ENCODE measurements at places on chromosomes 5 and 9.

- peak; percentile 48 for DNase-seq
Measured at GRCh38 chr9:107755246-107755645, 265.7 kb upstream of the KLF4 start.

GRCh38 chr5:154509784-154510555, 31.9 kb upstream of the HAND1 start:
- DNase-seq = no peak

- no peak for DNase-seq
Measured at GRCh38 chr5:119255571-119256356, 100.1 kb upstream of the TNFAIP8 start.

DNA sequence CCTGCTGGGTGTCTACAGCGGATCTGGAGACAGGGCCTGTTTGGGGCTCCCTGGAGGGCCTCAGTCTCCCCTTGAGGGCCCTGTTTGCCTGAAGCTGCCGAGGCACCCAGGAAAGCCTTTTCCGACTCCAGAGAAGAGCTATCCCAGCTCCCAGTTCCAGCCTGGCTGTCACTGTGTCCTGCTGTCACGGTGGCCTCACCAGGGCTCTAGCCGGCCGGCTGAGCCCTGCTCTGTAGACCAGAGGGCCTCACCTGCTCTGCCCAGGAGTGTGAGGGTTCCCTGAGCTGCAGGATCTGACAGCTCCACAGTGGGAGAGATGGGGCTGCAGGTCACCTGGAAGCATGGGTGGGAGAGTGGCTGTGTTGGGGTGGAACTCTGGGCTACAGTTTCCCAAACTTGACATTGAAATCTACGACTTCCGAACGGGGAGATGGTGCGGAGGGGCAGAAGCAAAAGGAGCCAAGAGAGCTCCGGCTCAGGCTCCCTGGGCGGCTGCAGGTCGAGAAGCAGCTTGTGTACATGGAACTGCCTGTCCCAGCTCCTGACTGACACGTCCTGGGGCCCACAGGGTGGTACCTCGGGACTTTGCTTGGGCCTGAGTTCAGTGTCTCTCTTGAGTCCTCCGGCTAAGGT, 94.9 kb downstream of the CACNA1B start:
- no peak for DNase-seq

DNA sequence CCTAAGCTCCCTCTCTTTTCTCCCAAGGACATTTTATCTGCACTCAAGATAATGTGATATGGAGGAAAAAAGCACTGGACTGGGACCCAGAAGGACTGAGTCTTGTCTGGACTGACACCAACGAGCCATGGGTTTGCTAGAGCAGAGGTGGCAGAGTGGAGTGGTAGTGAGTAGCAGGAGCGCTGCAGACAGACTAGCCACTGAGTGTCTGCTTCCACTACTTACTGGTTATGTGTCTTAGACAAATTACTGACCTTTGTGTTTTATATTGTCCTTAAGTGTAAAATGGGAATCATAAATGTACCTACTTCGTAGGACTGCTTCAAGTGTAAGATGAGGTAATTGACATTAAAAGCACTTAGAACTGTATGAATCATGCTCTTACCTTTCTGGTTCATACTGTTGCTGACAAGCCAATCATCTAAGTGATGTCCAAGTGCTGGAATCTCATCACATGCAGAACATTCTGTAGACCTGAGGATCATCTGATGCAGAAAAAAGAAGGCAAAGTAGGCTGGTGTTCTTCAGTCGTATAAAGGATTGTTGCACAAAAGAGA, 12.5 kb upstream of the PRLR start:
- DNase-seq = no peak

DNA sequence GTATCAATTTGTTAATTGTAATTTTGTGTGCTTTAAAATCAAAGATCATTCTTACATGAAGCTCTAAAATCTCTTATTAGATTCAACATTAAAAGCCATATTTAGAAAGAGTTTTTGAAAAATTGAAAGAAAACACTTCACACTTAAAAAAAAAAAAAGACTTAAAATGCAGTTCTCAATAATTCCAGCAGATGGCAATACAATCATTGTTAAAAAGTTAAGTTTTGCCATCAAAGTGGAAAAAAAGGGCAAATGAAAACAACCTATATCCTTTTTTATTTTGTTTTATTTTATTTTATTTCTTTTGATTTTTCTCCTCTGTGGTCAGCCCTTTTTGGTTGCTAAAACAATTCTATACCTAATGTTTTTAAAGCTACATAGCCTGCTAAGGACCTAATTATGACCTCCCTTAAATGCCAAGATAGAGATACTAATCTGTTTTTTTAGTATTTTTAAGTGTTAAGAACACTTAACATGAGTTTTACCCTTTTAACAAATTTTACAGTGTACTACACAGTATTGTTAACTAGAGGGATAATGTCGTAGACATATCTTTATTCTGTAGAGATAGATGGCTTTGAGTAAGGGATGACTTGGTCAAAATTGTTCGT, 154.2 kb upstream of the DAB2 start:
- DNase-seq = no peak

- no peak for DNase-seq
Measured at GRCh38 chr5:159805021-159805420, 111.3 kb upstream of the ADRA1B start.

DNA sequence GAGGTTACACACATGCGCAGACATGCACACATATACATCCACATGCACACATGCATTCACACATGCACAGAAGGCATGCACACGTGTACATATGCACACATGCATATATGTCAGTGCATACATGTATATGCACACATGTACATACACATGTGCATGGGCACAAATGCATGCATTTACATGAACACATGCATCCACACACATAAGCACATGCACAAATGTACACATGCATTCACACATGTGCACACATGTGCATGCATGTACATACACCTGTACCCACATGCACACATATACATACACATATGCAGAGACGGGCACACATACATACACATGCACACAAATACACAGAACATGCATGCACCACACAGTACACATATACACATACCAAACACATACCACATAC, 97.7 kb downstream of the SYK start:
- DNase-seq = no peak

DNA sequence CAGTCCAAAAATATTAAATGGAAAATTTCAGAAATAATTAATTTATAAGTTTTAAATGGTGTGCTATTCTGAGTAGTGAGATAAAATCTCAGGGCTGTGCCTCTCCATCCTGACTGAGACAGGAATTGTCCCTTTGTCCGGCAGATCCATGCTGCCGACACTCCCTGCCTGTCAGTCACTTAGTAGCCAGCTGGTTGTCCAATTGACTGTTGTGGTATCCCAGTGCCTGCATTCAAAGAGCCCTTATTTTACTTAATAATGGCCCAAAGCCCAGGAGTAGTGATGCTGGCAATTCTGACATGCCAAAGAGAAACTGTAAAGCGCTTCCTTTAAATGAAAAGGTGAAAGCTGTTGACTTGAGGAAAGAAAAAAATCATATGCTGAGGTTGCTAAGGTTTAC, 157.5 kb downstream of the ENC1 start:
- DNase-seq = no peak

DNA sequence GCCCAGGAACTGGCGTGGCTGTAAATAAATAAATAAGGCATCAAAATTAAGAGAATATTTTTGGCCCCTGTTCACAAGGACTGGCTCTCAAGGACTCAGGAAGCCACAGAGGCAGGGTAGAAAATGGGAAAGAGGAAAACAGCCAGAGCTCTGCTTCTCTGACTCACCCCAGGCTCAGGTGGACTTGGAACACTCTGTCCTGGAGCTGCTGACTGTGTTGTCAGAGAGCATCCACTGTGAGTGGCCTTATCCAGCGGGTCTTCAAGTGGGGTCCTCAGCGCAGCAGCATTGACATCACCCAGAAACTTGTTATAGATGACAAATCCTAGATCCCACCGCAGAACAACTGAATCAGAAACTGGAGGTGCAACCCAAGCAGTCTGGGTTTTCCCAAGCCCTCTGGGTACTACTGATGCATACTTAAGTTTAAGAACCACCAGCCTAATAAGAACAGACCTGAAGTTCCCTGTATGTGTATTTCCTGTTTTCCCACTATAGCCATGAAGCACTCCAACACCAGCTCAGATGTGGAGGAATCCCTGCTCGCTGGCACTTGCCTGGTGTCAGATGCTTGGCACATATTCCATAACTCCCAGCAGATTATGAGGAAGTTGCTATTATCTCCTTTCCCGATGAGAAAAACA, 20.5 kb downstream of the ADRA1B start:
- DNase-seq = no peak

- DNase-seq = no peak
Measured at GRCh38 chr9:98888801-98889421, 54.8 kb upstream of the COL15A1 start.

- DNase-seq = peak; percentile 91
Measured at GRCh38 chr9:116549061-116549664, 137.9 kb upstream of the TRIM32 start.

DNA sequence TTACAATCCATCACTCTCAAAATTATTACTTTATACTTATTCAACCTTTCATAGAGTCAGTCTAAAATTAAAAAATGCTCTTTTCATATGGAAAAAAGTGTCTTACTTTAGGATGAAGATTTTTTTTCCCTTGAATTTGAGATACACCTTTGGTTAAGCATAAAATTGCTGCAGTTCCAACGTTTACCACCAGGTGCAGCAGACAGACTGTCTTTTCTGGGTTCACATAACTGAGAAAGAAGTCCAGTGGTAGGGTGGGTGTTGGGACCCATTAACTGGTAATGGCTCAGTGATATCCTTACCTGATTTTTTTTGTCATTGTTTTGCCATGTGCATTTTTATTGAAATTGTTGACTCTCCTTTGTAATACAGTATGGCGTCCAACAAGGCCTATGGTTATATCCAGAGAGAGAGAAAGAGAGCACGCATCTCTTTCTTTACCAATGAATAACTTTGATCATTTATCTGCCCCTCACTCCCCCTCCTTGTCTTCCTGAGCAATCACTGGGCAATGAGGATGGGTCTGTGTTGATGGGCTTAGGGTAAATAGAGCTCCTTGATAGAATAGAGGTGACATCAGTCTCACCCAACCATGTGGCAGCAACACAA, 98.4 kb downstream of the FBXL7 start:
- no peak for DNase-seq

GRCh38 chr5:133938039-133938821, 30.2 kb downstream of the C5orf15 start:
- no peak for DNase-seq

GRCh38 chr5:125298746-125299379, 552.4 kb upstream of the ZNF608 start:
- no peak for DNase-seq

- DNase-seq = no peak
Measured at GRCh38 chr9:114216081-114216480, 60.7 kb downstream of the COL27A1 start.

- no peak for DNase-seq
Measured at GRCh38 chr9:116204252-116204882, 50.8 kb downstream of the PAPPA start.

- no peak for DNase-seq
Measured at GRCh38 chr5:111478266-111478665, 34.1 kb downstream of the STARD4 start.

- DNase-seq = no peak
Measured at GRCh38 chr5:132425009-132425937, 55.8 kb downstream of the SLC22A5 start.

DNA sequence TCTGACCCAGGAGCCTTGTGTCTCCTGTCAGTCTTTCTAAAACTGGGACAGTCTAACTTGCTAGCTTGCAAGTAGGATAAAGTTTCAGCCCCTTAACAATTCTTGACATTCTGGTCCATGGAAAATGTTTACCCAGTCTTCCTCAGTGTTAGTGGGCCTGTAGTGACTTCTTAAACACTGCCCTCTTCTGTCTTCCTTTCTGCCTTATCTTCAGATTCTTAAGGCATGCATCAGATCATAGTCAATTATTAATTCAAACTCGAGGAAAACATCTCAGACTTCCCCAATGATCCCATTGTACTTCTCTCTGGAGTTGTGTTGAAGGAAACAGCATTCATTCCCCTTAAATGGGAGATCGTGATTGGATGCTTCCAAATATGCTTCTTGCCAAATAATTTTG, 1199.8 kb downstream of the DTWD2 start:
- DNase-seq = no peak

DNA sequence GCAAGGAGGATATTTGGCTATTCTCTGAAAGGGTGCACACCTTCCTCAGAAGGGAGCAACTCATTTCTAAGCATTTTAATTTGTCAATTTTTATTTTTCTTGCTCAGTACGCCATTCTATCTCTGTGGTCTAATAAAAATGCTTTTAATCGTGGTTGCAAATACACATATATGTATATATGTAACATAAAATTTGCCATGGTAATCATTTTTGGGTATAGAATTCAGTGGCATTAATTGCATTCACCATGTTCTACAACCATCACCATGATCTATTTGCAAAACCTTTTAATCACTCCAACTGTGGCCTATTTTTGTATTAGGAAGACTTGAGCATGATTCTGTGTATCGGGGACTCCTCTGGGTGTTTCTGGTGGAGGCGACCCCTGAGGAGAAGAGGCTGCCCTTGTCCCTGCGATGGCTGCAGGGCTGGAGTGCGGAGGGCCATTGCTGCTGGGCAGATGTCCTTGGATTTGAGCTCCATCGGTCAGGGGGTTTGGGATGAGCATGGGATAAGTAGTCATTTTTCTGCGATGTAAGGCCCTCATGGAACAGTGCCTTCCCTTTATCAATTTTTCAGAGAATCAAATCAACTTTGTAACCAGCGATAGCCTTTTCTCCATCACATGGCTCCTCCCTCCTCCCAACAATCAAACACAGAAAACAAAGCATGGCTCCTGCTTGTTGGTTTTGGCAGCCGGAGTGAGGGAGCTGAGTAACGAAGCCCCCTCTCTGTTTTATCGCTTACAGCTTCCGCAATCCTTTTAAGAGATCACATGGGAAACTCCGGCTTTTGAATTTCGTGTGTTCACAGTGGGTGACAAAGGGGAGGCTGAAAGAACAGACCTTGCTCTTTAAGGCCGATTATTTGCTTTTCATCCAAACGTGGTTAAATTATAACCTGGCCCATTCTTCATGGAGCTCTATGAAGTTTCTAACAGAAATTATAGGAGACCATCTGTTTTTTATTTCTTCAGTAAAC, 187.3 kb downstream of the TENT4A start:
- DNase-seq = no peak

DNA sequence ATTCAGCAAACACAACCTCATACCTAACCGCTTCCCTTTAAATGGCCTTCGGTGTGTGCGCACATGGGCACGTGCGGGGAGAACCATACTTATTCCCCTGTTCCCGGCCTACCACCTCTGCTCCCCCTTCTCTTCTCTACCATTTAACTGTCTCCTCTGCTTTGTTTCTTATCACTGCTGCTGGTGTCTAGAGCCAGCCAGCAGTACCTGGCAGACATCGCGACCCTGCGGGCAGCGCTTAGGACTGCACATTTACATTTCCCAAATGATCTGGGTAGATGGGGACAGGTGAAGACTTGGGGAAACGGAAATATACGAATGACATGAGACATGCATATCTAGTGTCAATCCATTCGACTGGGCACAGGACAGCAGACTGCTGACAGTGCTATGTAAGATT, 56.6 kb downstream of the PSMB7 start:
- DNase-seq = no peak

DNA sequence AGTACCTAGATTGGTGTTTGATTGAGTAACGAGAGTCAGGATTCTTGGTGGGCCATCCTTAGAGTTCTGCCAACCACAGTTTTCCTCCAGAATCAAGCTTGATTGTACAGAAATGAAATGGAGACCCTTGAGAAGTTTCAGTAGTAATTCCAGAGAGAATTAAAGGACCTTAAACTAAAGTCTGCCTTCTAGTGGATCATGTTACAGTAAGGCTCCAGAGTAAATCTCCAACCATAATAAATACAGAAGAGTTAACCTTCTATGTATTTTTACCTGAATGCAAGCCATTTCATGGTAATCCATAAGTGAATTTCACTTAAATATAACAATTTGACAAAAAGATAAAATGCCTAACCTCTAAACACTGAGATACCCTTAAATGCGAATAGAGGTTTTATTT, 53.0 kb upstream of the CNTLN start:
- DNase-seq = no peak
